ENCODE measurements at places on chromosomes 7 and 10.

- no peak for DNase-seq
These were observed 381.4 kb downstream of the DGKB start for GRCh38 chr7:14521183-14521582.

- no peak for DNase-seq
These were observed at the start of gene ADCY1 for GRCh38 chr7:45573661-45574415. Gene ADCY1 (plus strand): TSS chr7:45574368. CDS start chr7:45574544, 176 bp downstream.

- DNase-seq: no peak
These were observed 8.5 kb downstream of the CALML5 start for GRCh38 chr10:5490698-5491464.

DNA sequence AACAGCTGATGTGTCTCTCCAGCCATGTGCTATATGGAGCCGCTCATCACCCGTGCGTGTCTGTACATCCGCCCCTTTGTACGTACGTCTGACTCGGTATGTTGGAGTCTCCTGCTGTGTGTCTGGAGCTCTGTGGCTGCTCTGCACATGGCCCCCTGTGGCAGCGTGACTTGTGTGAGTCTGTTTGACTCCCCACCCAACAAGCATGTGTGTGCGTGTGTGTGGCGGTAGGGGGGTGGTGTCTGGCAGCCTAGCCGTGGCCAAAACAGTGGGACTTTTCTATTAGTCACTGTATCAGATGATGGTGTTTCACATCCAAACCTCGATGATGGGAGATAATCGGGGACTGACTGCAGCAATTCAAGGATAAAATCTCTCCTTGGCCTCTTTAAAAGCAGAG, 94.1 kb downstream of the COL13A1 start:
- DNase-seq: peak; percentile 71

DNA sequence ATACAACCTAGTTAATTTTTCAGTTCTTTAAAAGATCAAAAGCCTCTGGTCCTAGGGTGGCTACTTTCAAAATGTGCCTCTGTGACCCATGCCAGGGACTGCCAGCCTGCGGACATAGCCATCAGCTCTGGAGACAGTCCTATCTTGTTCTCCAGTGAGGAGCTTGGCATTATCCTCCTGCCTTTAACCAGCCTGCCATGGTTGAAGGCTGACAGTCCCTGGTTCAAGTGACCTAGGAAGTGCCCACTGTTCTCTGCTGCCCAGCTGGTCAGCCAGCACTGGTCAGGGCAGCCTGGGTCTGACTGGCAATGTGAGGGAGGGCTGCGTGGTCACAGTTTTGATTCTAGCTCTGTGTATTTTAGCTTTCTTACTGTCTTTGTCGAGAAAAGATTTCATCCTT, 18.1 kb upstream of the ARHGAP22 start:
- no peak for DNase-seq

- DNase-seq: no peak
These were observed 23.6 kb upstream of the ANKRD2 start for GRCh38 chr10:97548828-97549455.

GRCh38 chr10:8057636-8058273, 3.3 kb downstream of the GATA3 start:
- DNase-seq: no peak

GRCh38 chr7:31102973-31103850, 51.1 kb downstream of the ADCYAP1R1 start:
- no peak for DNase-seq

DNA sequence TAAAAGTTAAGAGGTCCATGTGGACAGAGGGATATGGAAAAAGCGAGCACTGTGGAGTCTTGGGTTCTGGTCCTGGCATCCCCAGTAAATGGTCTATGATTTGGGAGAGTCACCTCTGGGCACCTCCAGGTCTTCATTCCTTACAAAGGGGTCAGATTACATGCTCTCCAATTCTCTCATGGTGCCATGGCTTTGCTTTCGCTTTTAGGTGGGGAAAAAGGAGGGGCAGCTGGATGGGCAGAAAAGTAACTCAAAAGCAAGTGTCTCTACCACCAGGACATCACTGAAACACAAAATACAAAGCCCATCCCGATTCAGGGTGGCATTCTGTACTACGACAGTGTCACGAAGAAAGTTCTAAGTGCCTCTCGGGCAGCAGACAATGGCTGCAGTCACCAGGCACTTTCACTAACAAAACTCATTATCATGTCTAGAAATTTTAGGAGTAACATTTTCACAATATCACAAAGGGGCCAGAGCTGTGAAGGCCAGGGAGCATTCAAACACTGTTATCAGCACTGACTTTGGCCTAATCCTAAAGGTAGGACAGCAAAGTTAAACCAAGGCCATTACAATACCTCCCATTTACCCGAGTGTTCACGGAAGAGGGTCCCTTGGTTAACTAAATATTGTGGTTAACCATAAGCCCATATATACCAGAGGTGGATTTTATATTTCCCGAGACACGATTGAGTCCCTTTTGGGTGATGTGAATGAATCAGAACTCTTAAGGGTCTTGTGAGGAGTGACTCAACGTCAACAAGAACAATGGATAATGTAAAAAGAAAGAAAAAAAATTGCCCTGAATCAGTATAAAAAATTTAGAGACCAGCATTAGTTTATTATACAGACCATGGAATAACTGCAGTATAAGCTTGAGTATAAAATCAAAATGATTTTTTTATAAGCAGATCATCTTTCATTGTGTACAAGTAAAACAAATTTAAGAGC, 2.5 kb downstream of the PSAP start:
- peak; percentile 68 for DNase-seq

GRCh38 chr7:43698460-43699255, 30.7 kb downstream of the COA1 start:
- peak; percentile 22 for DNase-seq

DNA sequence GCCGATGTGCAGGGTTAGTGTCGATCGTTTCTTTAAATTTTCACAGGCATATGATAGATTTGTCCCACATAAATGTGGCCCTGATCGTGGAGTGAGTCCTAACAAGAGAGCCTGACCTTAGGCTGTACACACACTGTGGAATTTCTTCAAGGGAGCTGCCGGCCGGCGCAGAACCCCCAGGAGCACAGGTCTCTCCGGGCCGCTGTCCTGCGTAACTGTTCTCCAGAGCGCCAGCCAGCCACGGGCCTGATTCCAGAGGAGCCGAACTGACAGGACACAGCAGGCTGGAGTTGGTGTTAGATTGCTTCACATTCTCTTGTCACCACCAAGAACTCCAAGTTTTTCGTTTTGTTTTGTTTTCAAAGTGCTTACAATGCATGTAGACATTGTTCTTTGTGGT, 37.3 kb downstream of the SHH start:
- DNase-seq: no peak

DNA sequence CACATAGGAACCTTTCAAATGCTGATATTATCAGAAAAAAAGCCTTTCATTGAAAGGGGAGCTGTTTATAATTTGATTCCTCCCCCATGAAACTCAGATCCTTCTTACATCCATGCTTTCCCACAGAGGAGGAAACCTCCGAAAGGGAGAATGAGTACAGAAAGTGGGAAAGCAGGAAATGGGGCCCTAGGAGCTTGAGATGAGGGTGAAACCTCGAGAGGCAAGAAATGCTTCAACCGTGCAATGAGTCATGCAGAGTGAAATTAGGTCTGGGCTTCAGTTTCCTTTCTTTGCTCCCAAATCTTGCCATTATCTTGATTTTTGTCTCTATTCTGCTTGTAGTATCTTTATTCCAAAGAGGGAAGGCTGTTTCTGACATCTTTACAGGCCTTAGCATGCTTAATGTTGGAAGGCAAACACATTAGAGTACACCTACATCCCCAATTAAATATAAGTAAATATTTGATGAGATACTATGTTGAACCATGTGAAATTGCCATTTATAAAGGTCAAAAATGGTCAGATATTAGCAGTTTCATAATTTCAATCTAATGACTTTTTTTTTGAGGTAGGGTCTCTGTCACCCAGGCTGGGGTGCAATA, 79.1 kb downstream of the NAMPT start:
- peak; percentile 54 for DNase-seq

- peak; percentile 78 for DNase-seq
These were observed 44.0 kb upstream of the COL13A1 start for GRCh38 chr10:69757553-69758309.

- DNase-seq: no peak
These were observed 3.2 kb upstream of the MTG1 start for GRCh38 chr10:133390597-133391248.

GRCh38 chr7:42338231-42338915, 101.4 kb upstream of the GLI3 start:
- DNase-seq: peak; percentile 56

DNA sequence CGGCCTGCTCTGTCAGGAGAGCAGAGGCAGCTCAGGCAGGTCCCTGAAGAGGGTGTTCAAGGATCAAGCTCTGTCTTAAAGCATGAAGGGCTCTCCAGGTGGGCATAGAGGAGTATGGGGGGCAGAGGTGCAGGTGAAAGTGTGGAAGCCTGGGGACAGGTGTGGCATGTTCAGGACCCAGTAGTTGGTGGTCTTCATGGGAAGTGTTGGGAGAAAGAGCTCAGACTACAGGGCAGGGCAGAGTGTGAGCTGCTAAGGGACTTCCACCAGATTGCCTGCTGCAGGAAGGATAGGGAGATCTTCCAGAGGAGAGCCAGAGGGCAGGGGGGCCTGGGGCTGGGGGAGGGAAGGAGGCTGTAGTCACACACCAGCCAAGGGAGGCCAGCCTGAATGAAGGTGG, 156.5 kb upstream of the GDF10 start:
- no peak for DNase-seq

- no peak for DNase-seq
These were observed 2.5 kb downstream of the LBX1 start for GRCh38 chr10:101226491-101227428.

DNA sequence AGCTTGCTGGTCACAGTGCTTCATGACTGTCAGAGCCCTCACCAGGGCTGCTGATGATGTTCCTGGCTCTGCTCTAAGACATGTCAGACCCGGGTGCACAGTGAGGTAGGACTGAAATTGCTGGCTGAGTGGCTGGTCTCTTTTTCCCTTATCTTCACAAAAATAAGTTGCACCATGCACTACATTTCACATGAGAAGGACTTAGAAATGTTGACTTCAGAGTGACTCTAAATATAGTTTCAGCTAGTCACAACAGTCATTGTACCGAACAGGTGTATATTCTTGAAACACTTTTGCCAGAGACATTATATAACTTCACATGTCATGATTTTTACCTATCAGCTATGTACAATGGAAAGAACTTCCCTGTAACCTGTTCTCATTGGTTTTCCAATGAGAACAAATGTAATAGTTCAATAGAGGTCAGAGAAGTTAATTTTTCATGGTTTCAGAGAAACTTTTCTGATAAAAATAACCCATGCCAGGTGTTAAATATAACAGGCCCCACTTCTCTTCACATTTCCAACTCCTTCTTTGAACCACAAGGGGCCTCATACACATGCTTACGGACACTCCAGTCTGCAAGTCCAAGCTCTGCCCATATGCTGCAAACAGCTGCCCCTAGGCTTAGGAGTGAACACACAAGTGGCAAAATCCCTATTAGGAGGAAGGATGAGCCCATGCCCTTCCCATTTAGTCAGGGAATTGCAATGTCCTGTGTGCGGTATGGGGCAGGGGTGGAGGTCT, 115.6 kb downstream of the CDK6 start:
- DNase-seq: no peak

GRCh38 chr10:31820096-31820495, 108.5 kb downstream of the ARHGAP12 start:
- no peak for DNase-seq

DNA sequence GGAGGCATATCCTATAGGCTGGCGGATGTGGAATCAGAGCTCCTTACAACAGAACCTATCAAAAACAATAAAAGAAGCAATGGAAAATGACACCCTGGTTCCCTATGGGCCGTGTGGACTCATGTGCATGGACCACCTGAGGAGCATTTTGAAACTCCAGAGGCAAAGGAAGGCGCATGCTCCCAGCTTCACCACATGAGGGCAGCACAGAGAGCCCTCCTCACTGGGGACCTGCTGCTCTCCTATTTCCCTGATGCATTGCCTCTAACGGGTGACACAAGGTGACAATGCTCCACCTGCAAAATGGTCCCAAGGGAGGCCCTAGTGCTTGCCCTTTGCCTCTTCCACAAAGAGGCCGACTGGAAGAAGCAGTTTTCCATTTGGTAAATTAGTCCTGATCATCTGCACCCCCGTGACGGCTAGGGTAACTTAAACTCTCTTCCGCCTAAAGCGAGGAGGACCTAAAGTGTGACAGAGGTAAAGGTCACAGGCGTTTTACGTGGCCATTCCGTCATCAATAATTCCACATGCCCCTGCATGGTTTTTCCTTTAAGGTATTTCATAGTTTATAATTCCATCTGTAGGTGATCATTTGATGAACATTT, 67.7 kb downstream of the GPAM start:
- peak; percentile 35 for DNase-seq

DNA sequence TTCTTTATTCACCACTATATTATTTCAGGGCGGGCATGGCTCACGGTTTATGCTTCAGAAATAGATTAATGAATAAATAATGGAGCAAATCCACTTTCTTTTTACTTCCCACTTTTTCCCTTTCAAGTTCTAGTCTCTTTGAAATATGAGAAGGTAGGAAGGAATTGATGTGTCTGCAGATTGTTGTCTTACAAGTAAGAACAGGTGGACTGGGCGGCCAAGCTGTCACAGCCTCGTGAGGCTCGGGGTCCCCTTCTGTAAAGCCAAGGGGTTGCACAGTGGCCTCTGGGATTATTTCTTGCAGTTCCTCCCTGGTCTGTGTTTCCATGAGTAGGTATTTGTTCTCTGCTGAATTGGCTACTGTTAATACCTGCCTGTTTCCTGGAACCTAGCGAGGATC, 11.2 kb downstream of the VWA2 start:
- no peak for DNase-seq

DNA sequence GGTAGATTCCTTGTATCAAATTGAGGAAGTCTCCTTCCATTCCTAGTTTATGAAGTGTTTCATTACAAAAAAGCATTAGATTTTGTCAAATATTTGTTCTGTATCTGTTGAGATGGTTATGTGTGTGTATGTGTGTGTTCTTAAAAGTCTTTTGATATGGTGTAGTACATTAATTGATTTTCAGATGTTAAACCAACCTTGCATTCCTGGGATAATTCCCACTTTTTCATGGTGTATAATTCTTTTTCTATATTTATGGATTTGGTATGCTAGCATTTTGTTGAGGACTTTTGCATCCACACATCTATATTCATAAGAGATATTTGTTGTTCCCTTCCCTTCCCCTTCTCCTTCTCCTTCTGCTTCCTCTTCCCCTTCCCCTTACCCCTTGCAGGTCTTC, 8.9 kb upstream of the GIMAP8 start:
- no peak for DNase-seq

DNA sequence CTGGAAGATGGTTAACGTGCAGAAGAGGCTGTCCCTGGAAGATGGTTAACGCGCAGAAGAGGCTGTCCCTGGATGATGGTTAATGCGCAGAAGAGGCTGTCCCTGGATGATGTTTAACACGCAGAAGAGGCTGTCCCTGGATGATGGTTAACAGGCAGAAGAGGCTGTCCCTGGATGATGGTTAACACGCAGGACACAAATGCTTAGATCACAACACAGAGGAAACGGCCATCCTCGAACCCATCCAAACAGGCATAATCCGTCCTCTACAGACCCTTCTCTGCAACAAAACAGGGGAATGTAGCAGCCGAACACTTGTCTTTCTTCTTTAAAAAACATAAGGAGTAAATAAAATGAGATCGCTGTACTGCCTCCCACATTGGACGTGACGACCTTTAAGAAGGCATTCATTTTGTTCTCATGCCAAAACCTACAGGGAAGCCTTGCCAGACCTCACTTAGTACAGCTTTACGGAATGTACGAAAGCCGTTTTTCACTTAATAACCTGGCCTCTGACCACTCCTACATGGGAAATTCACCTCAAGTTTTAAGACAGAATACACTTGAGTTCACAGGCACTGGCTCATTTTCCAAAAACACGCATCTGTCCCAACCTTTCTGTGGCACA, 245.2 kb downstream of the ZMYND11 start:
- DNase-seq: peak; percentile 17

All from cardiac fibroblast (primary cell).